ENCODE measurements at places on chromosomes 1 and 21. TPM values are rescaled to one million over a fixed set of nuclear protein-coding genes. Genes with fewer than 3 reads are reported as not detected.

KLHDC7A gene
- total RNA-seq = not detected

PGBD5 gene
- total RNA-seq = 0.60 TPM

KCNT2 gene
- total RNA-seq = under 0.01 TPM

DNA sequence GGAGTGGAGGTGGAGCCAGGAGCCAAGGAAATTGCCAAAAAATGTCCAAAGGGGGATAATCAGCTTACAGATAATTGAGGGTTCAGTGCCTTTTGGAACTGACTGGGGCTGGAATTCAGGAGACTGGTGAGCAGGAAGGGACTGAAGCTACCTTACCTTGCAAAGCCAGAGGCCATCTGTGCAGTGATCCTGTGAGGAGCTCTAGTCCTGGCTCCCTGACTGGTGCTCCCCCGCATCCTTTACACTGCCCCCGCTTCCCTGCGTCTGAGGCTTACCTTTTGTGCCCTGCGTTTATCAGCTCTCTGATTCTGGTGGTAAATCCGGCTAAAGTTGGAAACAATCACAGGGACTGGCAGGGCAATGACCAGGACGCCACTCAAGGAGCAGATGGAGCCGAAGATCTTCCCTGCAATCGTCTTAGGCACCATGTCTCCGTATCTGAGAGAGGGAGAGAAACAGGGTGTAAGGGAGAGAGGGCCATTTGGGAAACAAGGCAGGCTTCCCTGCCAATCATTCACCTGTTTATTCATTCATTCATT, 31.0 kb downstream of the DDX20 start:
- no peak for DNase-seq

- no peak for DNase-seq
Measured at GRCh38 chr21:36693489-36694030, 5.4 kb upstream of the SIM2 start.
